ENCODE measurements at places on chromosomes 7 and 10. TPM values are rescaled to one million over a fixed set of nuclear protein-coding genes. Genes with fewer than 3 reads are reported as not detected.

ASIC3 gene
- 0.29 TPM for total RNA-seq

- peak; percentile 80 for DNase-seq
These were observed 90.2 kb downstream of the UBE3C start for GRCh38 chr7:157228864-157229422.

DNA sequence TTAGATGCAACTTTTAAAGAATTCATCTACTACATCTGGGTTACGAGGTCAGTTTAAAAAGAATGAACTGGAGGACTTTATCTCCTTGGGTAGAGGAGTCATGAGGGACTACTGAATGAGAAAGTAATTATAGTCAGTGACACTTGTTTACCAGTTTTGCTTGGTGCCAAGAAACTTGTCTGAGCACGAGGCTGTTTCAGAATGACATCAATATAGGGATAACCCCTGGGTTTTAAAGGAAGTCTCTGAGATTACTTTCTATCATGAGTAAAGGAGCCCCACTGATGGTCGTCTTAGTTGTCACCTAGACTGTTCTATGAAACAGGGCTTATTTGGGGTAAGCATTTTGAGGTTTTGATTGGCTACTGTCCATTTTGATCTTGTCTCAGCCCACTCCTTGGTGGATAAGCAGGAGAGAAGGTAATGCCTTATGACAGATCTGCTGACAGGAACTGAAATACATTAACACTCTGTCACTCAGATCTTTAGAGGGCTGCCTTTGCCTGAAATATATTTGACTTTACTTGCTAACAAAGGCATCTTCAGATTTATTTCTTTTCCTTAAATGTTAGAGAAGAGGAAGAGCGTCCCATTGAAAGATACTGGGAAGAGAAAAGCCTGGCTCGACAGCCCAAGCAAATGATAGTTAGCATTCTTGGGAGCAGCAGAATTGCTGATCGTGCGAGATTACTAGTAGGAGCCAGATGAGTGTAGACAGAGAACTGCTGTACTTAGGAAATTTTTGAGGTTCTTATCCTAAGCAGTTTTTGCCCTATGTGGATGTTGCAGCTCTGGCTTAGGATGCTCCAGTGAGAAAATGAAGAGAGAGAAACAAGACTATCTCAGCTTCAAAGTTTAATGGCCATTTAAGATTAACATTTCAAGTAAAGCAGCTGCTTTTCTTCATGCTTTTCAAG, 299.2 kb upstream of the LRGUK start:
- no peak for DNase-seq

DNA sequence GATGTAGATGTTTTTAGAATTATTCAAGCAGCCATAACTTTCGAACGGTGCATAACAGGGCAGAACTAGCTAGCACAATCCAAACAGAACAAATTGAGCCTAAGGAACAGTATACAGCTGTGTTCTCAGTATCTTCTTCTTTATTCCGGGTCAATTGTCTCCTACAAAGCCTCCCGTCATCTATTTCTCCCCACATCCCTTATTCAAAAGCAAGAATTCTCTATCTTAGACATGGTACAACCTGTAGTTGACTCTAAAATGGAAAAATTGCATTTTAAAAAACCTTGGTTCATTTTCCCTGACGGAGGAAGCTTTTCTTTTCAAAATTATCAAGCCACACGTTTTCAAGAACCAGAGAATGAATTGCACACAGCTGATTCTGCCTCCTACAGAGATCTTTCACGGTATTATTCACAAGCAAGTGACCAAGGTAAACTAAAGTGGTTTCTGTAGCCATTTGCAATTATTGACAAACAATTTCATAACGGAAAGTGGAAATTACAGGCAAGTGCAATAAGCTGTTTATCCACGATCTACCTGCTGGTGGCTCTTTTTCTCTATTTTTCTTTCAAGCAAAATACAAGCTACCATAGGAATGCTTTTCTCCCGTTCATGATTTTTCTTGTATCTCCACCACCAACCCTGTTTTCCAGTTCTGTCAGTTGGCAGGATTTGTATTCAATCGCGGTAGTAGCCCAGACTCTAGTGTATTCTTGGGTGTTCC, 2.3 kb downstream of the GRM8 start:
- DNase-seq: peak; percentile 56
